SW 1271 (cell line): ENCODE measurements at places on chromosomes 5 and 9.

GRCh38 chr5:74296685-74297408, 343.7 kb downstream of the ENC1 start:
- no peak for DNase-seq

DNA sequence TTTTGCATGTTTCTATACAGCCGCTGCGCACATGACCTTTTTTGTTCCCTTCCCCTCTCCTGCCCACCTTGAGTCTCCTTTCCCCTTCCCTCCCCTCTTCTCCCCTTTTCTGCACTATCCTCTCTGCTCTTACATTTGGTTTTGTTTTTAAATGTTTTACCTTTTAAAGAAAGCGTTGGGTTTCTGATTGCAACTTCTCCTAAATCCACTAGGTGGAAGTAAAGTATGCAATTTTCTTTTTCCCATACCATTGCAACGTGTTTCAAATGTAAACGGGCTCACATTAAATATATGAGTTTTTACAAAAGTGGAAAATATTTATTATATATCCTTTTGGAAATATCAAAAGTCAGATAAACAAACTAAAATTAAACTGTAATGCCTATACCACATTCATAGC, 500.9 kb downstream of the DIRAS2 start:
- peak; percentile 53 for DNase-seq

DNA sequence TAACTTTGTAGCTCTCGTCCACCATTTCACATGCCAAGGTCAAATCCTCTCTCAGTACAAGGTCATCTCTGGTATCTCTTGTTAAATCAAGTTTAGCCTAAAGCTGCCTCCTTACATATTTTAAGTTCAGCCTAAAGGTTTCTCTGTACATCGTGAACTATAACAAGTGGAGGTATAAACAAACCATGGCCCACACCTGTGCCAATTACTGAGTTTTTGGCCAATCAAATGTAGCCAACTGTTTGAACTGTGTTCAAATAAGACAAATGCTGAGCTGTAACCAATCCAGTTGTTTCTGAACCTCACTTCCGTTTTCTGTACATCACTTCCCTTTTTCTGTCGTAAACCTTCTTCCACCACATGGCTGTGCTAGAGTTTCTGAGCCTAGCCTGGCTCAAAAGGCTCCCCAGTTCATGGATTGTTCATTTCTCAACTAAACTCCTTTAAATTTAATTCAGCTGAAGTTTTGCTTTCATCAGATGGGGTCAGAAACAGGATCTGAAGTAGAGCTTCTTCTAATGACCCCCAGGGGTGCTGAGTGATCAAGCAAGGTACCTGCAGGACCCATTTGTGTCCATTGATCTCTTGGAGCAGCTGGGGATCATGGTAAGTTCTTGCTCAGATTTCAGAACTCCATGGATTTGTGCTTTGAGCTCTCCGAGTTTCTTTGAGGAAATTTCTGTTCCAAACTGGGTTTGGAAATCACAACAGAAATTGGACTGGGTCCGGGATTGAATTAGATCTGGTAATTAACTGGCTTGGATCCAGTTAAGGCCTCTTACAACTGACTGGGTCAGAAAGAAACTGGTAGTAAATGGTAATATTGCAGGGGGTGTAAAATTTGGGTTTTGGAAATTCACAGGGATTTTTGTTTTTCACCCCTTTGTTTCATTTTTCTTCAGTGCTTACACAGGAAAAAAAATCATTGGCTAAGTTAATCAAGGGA, 11.0 kb upstream of the NANS start:
- DNase-seq = no peak

GRCh38 chr5:33439905-33440481, 772 bp upstream of the TARS1 start:
- DNase-seq = no peak

- DNase-seq = no peak
Observed at GRCh38 chr5:110687485-110687884, 39.0 kb downstream of the TMEM232 start.

GRCh38 chr9:121484651-121485446, 14.8 kb downstream of the GGTA1 start:
- no peak for DNase-seq

GRCh38 chr5:78511121-78511906, 137.3 kb downstream of the LHFPL2 start:
- no peak for DNase-seq

DNA sequence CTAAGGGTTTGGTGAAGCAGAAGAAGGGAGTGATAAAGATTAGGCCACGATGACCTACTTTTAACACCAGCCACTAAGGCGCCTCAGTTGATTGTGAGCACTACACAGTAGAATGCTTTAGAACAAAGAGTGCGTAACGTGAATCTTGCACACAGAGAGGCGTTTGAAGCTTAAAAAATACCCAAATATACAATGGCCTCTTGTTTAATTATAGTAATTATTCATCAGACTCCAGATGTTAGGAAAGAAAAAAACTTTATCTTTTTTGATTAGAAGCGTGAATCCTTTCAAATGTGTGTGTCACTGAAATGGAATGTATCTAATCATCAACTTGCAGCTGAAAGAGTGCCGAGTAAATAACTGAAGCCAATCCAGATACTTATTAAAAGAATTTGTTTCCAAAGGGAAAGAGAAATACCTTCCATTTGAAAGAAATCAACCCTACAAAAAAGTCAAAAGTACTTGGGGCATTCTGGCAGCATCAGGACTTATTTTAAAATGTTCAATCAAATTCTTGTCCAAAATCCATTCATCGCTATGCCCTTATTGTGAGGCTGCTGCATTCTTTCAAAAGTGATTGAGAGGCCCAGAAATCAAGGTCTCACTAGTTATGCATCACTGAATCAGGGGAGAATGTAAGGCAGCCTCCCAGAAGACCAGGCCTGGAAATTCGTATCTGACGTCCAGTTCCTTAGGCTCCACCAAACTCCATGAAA, 337.5 kb downstream of the ZNF608 start:
- no peak for DNase-seq

- DNase-seq = no peak
Observed at GRCh38 chr5:147547730-147548129, 37.9 kb upstream of the DPYSL3 start.
